NCI-H1092 (cell line): ENCODE measurements at places on chromosomes 12 and 14.

GRCh38 chr14:96105089-96105925, 66.1 kb downstream of the C14orf132 start:
- DNase-seq: no peak

GRCh38 chr14:20680363-20680762, 4.0 kb upstream of the RNASE4 start:
- DNase-seq: no peak

GRCh38 chr12:64720884-64721283, 38.3 kb downstream of the GNS start:
- no peak for DNase-seq

DNA sequence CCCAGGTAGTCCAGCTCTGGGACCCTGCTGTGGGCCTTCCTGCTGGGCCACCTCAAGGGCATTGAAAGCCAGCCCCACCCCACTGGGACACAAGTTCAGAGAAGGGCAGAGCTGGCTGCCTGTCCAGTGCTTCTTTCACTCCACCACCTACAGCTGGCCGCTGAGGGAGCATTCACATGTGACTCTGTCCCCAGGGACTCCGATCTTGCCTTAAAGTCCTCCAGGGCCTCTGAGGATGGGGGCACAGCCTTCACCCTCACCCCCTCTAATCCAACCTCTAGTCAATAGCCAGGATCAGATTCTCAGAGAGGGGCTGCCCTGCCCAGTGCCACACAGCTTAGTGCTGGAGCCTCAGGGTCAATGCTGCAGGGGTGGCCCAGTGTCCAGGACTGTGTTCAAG, 5.0 kb upstream of the CYP46A1 start:
- DNase-seq: no peak

DNA sequence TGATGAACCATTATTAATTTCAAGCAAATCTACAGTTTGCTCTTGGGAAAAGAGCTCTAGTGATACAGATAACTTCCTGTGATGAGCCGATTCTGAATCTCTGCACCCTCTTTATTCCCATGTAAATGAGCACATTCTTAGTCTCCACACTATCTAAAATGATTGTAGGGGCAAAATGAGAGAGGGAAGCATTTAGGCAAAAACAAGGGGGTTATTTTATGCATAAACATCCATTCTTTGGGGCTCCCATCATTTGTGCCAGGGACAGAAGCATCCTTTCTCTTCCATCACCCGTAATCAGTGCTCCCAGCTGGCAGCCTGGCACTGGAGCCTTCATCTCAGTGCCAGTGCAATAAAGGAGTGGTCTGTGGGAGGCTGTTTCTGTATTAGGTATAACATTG, 1.7 kb upstream of the GPD1 start:
- DNase-seq: no peak

GRCh38 chr14:51092965-51093364, 1.9 kb downstream of the TRIM9 start:
- DNase-seq: no peak

DNA sequence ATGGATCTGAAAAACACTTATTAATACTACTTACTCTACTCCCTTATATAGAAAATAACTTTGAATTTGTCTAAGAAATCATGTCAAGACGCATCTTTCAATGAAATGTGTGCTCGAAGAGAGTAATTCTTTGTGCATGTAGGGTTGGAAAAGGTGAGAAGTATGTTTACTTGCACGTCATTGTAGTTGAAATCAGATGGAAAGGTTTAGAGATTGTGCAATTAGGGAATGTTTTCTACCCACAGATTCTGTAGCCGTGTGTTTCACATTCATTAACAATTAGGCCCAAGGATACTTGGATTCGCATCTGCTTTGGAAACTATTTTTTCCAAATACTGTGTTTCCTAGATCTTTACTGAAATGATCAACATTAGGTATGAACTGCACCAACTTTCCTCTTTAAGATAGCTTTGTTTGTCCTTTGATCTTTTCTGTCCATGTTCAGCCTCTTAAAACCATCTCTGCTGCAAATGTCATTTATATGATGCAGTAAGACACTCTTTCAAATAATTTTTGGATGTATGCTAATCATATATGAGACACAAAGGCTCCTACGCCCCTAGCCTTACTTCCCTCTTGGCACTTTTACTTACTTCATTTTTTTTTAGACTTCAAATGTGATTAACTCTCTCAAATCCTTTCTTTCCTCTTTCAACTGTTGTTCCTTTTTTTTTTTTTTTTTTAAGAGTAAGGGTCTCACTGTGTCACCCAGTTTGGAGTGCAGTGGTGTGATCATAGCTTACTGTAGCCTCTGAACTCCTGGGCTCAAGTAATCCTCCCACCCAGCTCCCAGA, 58.0 kb upstream of the PSMA6 start:
- DNase-seq: no peak

GRCh38 chr12:39887856-39888255, 218.0 kb downstream of the SLC2A13 start:
- no peak for DNase-seq

DNA sequence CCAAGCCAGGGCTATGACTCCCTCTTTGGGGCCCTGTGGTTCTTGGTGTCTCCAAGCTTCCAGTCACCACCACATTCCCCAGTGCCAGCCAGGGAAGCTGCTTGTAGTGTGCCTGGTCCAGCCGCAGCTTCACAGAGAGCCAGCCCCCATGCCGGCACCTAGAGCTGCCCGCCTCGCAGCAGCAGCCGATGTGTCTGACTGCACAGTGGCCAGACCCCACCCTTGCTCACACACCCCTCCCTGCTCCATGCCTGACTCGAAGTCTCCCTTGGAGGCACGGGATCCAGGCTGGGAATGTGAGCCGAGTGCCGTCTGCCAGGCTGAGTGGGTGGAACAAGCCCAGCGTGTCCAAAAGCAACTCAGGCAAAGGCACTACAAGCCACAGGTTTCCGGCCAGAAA, 123.3 kb upstream of the SFSWAP start:
- no peak for DNase-seq

- peak; percentile 39 for DNase-seq
Measured at GRCh38 chr14:23186913-23187654, 3.6 kb upstream of the SLC7A8 start.

DNA sequence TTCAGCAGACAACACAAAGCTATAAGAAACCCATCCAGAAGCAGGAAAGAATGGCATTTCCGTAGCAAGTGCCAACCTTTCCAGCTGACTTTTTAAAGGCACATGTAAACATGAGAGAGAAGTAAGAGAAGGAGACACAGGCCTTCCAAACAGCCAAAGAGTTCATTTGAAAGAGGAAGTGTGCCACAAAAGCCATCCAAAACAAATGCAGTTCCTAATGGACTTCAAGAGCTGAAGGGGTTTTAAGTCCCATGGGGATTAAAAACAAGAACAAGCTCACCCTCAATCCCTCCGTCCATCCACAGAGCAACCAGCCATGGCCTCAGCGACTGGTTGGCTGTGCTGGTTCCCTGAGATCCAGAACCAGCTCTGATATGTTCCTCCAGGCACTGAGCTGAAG, 4.5 kb upstream of the DPF3 start:
- DNase-seq: no peak

DNA sequence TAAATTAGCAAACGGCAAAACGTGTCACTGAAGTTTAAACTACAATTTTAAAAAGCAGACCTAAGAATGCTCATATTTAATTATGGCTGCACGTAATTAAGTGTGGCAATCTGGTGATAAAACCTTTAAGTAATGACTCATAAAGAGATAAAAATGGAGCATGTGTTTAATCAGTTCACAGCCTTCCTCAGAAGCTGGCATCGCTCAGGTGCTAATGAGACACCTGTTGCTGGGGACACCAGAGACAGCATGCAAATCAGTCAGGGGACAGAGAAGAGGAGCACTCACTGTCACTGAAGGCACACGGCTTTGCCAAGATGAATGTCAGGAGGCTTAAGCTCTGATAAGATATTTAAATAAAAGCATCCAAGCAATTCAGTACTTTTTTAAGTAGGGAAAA, 840.3 kb downstream of the GALC start:
- DNase-seq: no peak

- DNase-seq: no peak
Measured at GRCh38 chr12:22538311-22538710, 6.0 kb downstream of the C2CD5 start.

DNA sequence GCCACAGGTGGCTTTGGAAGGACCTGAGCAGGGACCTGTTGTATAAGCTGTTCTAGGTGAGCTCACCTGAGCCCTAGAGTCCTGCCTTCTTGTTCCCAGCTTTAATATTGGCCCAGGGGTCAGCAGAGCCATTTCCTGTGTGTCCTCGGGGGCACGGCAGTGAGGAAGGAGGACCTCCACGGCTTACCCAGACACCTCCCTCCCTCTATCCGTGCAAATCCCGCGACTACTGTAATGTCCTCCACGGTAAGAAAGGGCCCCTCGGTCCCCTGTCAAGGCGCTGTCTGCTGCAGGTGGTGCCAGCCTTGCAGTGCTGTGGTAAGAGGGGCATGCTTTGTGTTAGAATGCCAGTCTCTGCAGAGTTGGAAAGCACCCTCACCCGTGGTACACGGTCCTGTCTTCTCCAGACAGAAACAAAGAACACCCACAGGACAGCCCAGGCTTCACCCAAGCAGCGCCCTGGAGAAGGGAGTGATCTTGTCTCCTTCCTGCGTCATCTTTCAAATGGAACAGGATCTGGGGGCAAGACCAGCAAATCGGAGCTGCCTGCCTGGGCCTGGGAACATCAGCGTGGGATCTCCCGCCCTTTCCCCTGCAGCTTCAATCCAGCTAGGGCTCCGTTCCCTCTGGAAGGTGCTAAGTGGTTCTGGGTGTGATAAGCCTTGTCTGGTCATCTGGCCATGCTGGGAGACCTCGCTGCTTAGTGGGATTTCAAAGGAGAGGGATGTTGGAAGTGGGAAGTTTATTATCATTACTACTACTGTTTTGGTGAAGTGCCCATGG, 20.2 kb upstream of the FZD10 start:
- no peak for DNase-seq

DNA sequence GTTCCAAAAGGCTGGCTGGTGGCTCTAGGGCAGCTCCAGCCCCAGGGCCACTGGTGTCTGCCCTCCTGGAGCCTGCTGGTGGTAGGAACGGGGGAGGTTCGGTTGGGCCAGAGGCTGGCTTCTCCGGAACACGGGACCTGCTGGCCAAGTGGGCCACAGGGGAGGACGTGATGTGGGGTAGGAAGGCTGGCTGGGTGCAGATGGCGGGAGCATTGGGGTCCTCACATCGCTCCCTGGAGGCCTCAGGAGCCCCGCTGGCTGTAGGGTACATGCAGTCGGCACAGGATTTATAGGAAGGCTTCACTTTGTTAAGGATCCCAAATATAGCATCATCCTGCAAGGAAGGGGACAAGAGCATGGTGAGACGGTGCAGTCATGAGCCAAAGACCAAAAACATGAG, 57.6 kb upstream of the CORO1C start:
- DNase-seq: no peak
